ENCODE measurements at places on chromosomes 1 and 21.

GRCh38 chr1:20848162-20848561 is 61.1 kb upstream of the HP1BP3 start:
- no peak for DNase-seq

GRCh38 chr1:82483146-82483545 is 682.4 kb downstream of the ADGRL2 start:
- DNase-seq: no peak

DNA sequence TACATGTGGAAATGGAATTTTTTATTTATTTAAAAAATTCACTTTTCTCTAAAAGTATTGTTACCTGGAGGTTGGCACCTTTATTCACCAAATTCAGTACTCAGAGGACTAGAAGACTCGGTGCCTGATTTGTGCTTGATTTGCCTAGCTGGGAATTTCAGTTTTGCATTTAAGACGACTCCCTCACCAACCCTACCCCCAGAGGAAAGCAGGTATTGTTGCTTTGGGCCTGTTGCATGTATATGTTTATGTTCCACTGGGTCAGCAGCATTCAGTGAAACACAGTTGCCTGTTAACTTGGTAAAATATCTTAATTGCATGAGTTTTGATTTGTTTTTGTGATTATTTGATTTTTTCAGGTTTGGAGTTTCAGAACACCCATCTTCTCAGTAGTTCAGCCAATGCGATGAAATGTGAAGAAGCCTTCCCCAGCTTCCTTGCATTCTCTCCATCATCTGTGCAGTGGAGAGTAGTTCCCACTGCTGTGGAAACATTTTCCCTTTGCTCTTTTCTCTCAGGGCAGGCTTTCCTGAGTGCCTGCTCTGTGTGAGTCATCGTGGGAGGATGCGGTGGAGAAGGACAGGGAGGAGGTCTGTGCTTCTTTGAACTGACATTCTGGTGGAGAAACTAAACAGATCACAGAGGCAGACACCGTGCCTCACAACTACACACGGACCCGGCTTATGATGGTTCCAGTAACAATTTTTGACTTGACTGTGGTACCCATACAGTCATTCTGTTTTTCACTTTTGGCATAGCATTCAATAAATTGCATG is 6.4 kb downstream of the ADARB1 start:
- no peak for DNase-seq

- peak; percentile 87 for DNase-seq
Measured at GRCh38 chr1:30779294-30780071, 21.9 kb upstream of the LAPTM5 start.

GRCh38 chr1:234692966-234693580 is 83.1 kb upstream of the IRF2BP2 start:
- DNase-seq: no peak

DNA sequence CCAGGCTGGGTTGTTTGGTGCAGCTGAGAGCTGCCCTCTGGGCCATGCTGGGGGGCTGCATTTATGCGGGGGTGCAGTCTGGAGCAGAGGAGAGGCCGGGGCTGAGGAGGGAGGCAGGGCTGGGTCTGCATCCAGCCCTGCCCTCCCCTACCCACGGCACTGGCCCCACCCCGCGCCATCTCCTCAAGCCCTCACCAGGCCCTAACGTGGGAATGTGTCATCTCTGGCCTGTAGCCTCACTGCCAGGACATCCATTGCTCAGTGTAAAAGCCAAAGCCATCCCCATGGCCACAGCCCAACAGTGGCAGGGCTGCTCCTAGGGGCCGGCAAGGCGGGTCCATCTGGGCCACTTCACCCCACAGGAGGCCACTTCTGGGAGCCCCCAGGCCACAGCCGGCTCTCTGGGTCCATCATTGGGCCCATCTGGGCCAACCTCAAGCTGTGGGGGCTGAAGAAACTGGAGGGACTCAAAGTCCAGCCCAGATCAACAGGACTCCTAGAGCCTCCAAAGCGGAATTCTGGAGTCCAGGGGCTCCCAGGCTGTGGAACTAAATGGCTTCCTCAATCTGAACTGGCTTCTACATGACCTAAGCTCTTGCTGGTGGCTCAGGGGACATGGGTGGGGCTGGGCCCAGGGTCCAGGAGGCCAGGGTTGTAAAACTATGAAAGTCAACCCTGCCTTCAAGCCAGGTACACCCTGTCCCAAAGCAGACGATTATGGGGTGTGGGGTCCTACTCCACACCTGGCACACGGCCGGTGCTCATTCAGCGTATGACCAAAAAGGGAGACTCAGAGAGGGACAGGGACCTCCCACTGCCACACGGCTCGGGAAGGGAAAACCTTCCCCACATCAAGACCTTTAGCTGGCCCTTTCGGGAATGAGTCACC is 32.6 kb downstream of the RUNX3 start:
- no peak for DNase-seq

DNA sequence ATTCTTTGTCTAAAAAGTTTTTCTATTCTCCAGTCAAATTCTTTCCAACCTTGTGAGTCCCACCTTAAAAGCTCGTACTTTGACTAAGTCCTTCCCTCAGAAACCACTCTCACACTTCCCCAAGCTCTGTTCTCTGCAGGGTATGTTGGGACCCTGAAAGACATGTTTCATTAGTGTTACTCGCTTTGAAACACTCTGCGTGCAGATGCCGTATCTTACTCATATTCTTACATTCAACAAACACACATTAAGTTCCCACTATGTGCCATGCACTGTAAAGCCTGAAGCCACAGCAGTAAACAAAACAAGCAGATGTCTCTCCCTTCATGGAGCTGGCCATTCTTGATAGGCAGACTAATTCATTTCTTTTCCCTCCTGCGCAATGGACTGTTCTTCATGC is 229.7 kb downstream of the RERE start:
- no peak for DNase-seq

DNA sequence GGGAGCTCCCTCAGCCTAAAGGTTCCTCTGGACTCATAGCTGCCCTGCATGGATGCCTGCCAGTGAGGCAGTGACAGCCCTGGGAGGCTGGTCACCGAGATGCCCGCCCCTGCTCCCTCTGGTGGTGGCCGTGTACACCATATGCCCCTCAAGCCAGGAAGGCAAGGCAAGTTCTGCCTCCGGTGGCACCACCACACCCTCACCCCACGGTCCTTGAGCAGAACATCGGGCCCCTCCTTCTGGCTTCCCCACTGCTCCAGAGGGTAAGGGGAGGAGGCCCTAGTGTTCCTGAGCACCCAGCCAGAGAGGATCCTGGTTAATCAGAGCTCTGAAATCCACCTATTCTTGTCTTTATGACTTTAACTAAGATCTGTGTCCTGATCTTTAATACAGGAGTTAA is 1.5 kb upstream of the S100A14 start:
- no peak for DNase-seq

GRCh38 chr1:68225781-68226180 is 6.5 kb downstream of the WLS start:
- no peak for DNase-seq

GRCh38 chr1:107149946-107150345 is 9.1 kb downstream of the NTNG1 start:
- no peak for DNase-seq

DNA sequence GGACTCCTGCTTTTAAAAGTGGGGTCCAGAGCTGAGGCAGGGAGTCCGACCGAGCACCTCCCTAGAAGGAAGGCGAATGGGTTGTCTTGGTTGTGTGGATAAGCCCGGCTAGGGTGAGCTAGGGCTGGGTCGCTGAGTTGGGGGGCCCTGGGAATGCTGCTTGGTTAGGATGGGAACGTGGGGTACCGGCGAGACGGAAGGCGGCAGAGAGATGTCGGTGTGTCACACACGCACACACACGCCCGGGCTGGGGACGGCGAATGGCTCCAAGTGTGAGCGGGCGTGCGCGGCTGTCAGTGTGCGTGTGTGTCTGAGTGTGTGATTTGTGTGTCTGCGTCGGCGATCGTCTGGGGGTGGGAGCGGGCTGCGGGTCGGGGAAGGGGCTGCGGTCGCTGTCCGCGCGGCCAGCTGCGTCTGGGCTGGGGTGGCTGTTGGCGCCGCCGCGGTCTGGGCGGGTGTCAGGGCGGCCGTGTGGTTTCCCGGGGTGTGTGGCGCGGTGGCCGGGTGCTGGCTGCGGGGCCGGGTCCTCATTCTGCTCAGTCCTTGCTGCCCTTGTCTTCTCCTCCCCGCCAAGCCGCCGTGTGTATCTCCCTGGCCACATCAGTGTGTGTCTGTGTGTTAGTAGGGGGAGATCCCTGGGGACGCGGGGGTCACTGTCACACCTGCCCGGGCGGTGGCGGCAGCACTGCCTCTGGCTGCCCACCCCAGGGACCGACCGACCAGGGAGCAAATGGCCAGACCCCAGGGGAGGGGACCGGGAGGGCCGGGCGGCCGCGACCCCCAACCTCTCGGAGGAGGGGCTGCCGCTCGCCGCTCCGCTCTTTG is 1.1 kb downstream of the EFNA3 start:
- no peak for DNase-seq

DNA sequence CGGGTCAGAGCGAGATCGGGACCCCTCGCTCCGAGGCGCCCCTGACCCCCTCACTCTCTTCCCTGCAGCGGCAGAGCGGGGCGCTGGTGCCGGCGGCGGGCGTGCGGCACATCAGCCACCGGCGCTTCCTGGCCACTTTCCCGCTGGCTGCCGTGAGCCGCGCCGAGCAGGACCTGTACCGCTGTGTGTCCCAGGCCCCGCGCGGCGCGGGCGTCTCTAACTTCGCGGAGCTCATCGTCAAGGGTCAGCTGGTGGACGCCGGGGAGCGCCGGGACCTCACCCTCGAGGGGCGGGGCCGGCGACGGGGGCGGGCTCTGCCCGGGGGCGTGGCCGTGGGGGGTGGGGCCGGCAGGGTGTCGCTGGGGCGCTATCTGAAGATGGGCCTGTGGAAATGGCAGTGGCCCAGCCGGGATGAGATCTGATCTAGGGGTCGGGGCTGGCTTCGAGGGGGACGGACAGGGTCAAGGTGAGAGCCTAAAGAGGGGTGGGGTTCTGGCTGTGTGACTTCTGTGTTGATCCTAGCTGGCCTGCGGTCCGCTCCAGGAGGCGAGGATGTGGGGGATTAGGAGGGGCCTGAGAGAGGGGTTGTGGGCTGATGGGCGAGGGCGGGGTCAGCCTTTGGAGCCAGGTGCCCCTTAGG is 23.6 kb downstream of the PTPRU start:
- DNase-seq: no peak
